Epithelial cell of proximal tubule (primary cell): ENCODE measurements at places on chromosomes 7 and 10. TPM values are rescaled to one million over a fixed set of nuclear protein-coding genes. Genes with fewer than 3 reads are reported as not detected.

DNA sequence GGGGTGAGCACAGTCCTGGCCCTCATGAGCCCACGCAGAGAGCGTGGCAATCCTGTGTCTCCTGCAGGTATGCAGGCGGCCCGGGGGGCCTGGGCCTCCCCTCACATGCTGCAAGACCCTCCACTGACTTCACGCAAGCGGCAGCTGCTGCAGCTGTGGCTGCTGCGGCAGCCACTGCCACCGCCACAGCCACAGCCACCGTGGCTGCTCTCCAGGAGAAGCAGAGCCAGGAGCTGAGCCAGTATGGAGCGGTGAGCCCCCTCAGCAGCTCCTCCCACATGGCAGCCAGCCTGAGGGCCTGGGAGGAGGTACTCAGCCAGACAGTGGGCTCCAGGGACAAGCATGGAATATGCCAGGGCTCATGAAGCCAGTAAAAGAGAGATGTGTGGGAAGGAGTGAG is 8.7 kb downstream of the ZMIZ2 start:
- DNase-seq: no peak

DNA sequence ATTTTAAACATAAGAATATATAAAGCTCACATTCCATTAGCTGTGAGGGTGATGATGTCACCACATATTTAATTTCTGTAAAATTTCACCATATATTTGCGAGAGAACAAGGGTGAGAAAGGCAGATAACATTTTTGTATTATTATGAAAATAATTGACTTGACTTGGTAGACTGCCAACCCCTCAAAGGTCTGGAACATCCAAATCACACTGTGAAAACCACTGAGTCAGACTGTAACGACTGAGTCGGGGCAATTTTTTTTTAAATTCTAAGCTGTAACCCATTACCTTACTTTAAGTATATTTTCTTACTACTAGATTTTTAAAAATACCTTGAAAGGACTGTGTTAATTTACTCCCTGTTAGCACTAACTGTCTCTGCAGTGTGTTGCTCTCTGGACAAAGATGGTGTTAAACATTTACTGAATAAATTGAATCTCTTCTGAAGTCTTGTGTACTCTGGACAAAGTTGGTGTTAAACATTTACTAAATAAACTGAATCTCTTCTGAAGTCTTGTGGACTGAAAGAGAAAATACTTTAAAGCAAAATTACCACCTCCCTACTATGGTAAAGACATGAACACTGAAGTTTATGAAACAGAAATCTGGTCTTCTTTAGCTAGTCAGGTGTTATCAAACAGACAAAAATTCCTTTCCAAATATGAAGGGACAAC is 14.1 kb downstream of the PDZD8 start:
- DNase-seq: peak; percentile 77

- no peak for DNase-seq
Observed at GRCh38 chr7:121624958-121625357, 228.8 kb upstream of the FAM3C start.

DNA sequence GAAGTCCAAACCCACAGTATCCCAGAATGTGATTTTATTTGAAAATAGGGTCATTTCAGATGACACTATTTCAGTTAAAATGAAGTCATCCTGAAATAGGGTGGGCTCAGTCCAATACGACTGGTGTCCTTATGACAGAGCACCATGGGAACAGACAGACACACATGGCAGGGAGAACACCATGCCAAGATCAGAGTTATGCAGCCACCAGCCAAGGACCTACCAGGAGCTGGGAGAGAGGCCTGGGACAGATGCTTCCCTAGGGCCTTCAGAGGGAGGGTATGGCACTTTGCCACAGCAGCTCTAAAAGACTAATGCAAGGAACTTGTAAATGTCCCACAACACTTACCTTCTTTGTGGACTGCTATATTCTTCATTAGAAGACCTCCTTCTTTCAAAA is 226.5 kb downstream of the NEBL start:
- DNase-seq: no peak

DNA sequence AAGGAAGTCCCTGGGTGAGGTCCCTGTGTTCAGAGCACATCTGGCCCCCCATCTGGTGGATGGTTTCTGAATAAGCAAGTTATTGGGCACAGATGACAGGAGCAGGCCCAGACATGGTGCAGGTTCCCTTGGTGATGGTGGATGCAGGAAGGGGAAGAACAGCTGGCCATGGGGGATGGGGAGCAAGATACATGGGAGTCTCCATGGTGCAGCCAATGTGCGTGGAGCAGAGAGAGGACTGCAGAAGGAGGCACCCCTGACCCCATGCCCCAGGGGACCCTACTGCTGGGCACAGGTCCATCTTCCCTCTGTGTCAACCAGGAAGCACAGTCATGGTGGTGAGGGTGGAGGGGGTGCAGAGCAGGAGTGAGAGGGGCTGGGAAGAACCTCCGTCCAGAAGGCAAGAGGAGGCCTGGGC is 43.8 kb upstream of the RABGEF1 start:
- no peak for DNase-seq

DNA sequence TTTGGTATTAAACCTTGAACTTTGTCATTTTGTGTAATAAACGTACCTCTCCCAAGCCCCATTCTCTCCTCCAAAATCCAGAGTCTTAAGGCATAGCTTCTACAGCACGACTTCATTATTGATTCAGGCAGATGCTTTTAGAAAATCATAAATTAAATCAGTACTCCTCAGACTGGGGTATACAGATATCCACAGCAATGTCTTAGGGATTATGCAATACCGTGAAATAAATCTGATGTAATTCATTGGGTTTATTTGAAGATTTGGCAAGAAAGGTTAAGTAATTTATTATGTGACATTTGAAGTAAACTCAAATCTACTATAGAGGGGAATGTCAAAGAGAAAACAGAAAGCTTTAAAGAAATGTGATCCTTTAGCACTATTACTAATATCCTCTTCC is 246.1 kb upstream of the PLXDC2 start:
- no peak for DNase-seq

DNA sequence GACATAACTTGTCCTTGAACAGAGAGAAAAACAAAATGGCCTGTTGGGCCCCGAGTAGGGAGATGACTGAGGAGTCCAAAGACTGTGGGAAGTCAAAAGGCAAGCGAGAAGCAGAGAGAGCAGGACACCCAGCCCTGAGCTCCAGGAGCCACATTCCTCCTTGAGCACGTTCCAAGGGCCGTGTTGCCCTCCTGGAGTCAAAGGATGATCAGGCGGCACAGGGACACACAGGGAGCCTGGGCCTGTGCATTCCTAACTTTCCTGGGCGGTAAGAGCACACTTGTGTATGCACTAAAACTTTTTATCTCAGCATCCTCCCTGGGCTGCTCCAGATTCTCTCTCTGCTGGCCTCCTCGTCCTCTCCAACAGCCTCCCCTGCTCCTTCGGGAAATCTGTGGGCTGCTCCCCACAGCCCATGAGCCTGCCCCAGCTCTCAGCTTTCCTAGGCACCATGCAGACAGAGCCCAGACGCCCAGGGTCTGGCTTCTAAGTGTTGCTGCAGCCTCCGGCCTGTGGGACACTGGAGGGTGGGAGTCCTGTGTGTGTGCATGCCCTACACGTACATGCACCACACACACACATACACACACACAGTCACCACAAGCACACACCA is 281.8 kb downstream of the POU6F2 start:
- DNase-seq: no peak

GRCh38 chr7:111842491-111842890 is 280.2 kb upstream of the IMMP2L start:
- DNase-seq: no peak

- no peak for DNase-seq
Observed at GRCh38 chr10:121187391-121187790, 336.2 kb downstream of the WDR11 start.

DNA sequence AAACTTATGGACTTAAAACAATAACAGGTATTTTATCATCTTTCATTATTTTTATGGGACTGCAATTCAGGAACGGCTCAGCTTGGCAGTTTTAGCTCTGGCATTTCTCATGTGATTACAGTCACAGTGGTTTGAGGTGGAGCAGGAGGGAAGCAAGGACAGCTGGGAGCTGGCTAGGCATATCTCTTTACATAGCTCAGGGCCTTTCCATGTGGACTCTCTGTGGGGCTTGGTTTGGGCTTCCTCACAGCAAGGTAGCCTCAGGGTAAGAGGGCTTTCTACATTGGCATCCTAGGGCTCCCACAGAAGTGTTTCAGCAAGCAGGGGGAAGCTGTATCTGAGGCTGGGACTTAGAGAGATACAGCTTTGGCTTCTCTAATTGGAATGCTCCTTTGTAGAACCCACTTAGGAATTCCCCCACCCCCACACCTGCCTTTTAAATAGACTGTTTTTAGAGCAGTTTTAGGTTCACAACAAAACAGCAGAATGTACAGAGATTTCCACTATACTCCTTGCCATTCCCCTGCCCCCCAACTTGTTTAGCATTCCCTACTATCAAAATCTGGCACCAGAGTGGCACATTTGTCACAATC is 26.6 kb upstream of the SDHAF3 start:
- DNase-seq: no peak

GRCh38 chr10:28897617-28898464 is 220.5 kb downstream of the BAMBI start:
- DNase-seq: no peak

GRCh38 chr7:49001610-49002033 is 77.3 kb downstream of the CDC14C start:
- DNase-seq: no peak

Gene GRM3
- total RNA-seq: not detected in 2 replicates

Gene LRRD1
- total RNA-seq: not detected in 2 replicates

Gene EVX1
- not detected in 2 replicates for total RNA-seq

Gene SPDYE2B
- total RNA-seq: not detected in 2 replicates
